ENCODE measurements at places on chromosomes 4 and X. TPM values are rescaled to one million over a fixed set of nuclear protein-coding genes. Genes with fewer than 3 reads are reported as not detected.

NAA11 gene
- not detected for total RNA-seq

SLC6A14 gene
- not detected for total RNA-seq

ODAPH gene
- not detected for total RNA-seq

GPRIN3 gene
- 0.49 TPM for total RNA-seq

AFM gene
- not detected for total RNA-seq

TBC1D8B gene
- total RNA-seq = 17.3 TPM

GK gene
- 8.6 TPM for total RNA-seq

COX18 gene
- total RNA-seq = 14.5 TPM

CLGN gene
- 4.1 TPM for total RNA-seq

GSX2 gene
- not detected for total RNA-seq

RNF128 gene
- total RNA-seq = 12.6 TPM

SLC9B1 gene
- 1.2 TPM for total RNA-seq

DNA sequence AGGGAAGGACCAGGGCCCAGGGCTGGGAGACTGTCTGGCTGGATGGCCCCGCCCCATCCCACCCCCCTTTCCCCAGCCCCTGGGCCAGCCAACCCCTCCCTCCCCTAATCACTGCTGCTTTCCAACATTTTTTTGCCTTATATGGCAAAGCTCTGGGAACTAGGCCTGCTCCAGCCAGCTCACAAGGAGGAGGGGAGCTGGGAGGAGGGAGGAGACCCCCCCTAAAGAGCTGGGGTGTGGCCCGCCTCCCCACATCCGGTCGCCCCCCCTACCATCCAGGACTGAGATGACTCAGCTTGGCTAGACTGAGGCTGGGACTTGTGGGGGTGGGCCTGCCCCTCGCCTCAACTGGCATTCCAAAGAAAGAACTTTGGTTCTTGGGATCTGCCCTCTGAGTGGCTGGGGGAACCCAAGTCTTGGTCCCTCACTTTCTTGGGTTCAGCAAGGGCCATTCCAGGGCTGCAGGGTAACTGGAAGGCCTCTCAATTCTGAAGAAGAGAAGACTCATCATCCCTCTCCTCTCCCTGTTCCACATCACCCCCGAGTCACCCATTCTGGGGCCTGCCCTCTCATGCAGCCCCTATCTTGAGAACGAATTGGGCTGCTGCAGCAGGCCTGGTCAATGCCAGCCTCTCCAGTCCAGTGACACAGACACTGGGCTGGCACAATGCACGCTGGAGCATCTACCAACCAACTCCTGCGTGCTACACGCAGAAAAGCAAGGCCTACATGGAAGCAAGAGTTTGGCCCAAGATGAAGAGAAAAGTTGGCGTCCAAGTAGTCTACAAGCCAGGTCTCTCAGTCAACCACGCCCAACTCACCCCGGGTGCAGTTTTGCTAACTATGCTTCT, 4.8 kb downstream of the FLNA start:
- peak; percentile 96 for DNase-seq

- peak; percentile 92 for DNase-seq
Measured at GRCh38 chrX:150690126-150690525, 3.1 kb upstream of the MTMR1 start.

- no peak for DNase-seq
Measured at GRCh38 chr4:57448901-57449300, 338.7 kb upstream of the IGFBP7 start.

DNA sequence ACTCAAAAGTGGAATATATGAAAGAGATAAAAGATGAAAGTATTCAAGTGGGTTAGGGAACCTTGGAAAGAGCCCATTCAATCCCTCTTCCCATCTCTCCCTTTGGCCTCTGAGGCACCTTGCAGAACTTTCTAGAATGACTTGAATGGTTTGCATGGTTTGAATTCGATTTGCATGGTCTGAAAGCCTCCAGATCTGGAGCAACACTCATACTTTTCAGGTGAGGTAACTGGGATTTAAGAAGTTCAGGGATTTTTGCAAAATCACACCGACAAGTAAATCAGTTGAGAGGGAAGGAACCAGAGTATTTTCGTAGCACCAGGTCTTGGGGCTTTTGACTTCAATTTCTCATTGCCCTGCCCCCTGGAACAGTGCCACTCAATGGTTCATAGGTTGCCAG, 476.0 kb upstream of the FTHL17 start:
- no peak for DNase-seq

DNA sequence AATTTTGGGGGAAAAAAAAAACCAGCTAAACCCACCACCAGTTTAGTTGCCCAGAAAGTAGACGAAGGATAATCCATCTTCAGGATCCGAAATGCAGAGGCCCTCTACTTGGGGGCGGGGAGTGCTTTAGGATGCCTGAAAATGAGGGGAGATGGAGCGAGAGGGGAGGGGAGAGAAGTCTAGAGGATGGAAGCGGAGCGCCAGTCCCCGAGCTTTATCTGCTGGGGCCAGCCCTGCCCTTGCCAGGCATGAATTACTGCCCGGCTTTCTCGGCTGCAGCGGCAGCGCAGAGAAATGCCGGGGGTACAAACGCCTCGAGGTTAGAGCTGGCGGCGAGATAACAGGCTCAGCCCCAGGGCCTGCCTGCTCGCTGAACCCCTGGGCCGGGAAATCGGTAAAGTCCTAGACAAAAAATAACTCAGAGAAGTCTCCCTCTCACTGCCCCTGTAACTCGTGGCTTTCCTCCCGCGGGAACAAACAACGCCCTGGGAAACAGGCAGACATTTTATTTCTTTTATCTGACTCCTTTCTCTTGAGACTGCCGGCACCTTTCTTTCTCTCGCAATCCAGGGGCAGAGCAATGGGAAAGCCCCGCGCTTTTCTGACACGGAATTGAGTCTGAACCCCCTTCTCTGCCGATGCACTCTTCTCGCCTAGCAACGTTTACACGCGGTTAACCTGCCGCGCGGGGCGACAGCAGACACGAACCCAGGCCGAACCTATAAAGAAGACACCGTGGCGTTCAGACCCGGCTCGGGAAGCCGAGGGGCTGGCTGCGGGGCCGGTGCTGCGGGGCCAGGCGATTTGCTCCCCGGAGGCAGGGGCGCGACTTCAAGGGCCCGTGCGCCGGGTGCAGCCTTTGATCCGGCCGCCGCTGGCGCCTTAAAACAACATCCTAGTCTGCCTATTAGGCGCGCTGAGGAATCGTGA, 3.1 kb upstream of the MSX1 start:
- no peak for DNase-seq

GRCh38 chrX:47587906-47588735, 5.9 kb downstream of the TIMP1 start:
- no peak for DNase-seq

GRCh38 chr4:48109413-48110263, 24.4 kb downstream of the TXK start:
- DNase-seq = peak; percentile 57

DNA sequence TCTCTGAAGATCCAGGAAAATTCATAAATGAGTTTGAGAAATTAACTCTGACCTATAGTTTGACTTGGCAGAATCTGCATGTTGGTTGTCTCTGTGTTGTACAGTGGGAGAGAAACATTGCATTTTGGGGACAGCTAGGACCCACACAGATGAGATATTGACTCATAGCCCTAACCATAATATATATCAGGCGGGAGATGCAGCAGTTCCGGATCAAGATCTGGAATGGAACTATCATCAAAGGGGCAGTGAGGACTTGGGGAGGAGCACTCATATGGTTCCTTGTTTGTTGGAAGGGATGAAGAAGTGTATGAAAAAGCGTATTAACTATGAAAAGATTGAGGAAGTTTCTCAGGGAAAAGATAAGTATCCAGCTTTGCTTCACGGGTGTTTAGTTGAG, 14.0 kb downstream of the CXCL2 start:
- no peak for DNase-seq

DNA sequence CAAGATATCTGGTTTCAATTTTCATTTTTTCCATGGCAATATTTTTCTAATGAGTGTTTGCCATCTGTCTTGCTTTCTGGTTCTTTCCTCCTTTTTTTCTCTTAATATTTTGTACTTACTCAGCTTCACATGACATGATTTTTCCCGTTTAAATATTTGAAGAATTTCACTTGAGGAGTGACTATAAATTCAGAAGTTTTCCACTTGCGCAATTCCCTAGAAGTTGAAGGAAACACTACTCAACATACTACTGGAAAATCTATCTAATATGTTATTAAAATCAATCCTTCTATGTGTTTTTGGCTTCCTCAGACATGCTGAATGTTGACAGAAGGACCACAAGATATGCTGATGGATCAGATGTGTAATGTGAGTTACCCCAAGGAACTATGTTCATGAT, 36.8 kb upstream of the BANK1 start:
- DNase-seq = peak; percentile 65

- DNase-seq = no peak
Measured at GRCh38 chr4:113481820-113482219, 279.7 kb downstream of the CAMK2D start.

- peak; percentile 28 for DNase-seq
Measured at GRCh38 chr4:52052475-52052780, 1.3 kb downstream of the SPATA18 start.

DNA sequence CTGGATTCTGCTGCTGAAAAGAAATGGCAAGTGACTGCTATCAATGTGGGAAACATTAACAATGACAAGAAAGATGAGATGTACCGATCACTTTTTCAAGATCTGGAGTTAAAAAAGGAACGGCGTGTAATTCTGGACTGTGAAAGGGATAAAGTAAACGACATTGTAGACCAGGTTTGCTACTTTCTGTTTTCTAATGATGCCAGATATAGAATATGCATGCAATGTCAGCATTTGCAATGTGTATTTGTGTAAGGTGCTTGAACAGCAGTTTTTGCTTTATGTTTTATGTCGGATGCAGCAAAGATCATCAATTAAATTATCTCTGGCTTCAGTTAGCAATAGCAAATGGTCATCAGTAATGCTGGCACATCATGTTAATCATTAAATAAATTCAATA, 92.2 kb downstream of the GRIA2 start:
- DNase-seq = no peak

GRCh38 chrX:120356084-120356483, 5.8 kb upstream of the ATP1B4 start:
- no peak for DNase-seq

DNA sequence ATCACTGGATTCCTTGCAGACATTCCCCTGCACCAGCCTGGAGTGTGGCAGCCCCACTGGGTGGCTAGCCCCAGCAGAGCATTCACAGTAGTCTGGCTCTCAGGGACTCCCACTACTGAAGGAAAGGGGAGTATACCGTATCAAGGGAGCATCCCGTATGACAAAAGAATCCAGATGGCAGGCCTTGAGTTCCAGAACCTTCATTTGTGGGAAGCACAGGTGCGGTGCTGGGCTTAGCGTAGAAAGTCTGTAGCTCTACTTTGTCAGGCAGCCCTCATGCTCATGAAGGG, 79.6 kb downstream of the CENPC start:
- no peak for DNase-seq

DNA sequence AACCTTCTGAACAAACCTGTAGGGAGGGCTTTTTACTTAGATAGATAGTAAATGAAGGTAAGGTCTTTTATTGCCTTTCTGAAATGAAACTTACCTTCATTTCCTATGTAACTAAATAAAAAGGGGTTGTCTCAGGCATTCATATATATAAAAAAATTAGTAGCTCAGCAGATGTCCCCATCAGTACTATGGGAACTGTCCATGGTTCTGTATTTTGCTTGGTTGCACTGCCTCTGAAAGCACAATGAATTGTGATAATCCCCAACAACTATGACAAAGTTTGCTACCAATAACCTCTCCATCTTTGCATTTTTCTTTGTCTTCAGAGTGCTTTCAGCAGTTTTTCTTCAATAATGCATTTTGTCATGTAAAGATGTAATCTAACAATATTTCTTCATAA, 222.4 kb downstream of the SLIT2 start:
- peak; percentile 50 for DNase-seq

DNA sequence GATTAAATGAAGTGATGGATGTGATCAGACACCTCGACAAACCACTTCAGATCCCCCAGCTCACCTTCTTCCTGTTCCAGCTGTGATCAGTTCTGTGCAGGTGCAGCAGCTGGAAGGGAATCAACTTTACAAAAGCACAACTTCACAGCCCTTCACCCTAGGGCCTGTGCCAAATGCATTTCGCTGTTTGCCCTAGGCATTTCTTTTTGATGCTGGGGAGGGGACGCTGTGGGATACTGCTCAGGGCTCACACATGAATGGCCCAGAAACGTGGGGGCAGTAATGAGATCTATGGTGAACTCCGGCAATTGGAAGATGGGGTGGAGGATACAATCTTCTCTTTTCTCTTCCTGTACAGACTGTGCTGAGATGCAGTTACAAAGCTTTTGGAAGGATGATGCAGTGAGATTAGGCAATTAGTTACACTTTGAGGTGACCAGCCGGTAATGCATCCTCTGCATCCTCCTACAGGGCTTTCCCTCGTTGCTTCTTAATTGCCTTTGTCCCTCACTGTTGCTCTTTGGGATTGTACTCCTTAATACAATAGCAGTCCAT, 215.1 kb upstream of the PITX2 start:
- DNase-seq = no peak

GRCh38 chr4:78459327-78459726, 92.2 kb upstream of the ANXA3 start:
- no peak for DNase-seq

DNA sequence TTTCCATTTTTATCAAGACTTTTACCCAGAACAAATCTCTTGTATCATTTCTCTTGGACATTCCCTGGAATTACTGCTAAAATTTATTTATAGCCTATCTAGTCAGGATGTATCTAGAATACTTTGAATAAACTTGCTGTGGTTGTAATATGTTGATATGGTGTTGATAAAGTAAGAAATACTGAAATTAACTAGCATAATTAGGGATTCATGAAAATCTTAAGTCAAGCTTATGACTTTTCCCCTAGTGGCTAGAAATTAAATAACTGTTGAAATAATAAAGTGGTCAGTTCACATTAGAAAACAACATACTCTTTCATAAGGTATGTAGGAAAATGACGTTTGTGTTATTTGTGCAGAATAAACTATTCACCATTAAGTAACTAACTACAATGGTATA, 73.1 kb upstream of the ANKRD50 start:
- DNase-seq = no peak

- no peak for DNase-seq
Measured at GRCh38 chr4:57734104-57734670, 624.0 kb upstream of the IGFBP7 start.

DNA sequence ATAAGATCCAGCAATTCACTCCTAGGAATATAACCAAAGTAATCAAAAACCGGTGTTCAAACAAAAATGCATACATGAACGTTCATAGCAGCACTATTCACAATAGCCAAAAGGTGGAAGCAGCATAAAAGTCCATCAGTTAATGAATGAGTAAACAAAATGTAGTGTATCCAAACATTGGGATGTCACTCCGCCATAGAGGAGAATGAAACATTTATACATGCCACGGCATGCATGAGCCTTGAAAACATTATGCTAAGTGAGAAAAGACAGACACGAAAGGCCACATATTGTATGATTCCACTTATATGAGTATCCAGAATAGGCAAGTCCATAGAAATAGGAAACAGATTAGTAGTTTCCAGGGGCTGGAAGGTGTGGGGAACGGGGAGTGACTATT, 11.0 kb upstream of the PDLIM3 start:
- DNase-seq = no peak

GRCh38 chrX:18674417-18674787, 2.5 kb upstream of the RS1 start:
- no peak for DNase-seq
